Activated naive CD4-positive, alpha-beta T cell treated with anti-CD3 and anti-CD28 coated beads, Interleukin-2, amount 50 U/mL, for 72 hours (primary cell): ENCODE measurements at places on chromosomes 16 and 17.

DNA sequence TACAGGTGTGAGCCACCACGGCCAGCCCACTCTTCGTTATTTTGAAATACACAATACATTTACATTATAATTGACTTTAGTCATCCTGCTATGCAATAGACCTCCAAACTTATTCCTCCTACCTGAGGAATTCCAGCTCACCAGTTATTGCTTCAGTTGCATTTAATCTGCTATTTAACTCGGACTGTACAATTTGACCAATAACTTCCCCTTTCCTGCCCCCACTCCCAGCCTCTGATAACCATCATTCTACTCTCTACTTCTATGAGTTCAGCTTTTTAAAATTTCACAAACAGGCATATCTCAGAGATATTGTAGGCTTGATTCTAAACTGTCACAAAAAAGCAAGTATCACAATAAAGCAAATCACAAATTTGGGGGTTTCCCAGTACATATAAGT is 157.0 kb downstream of the COPRS start:
- DNase-seq, result no peak

GRCh38 chr16:80973991-80974390 is 32.7 kb downstream of the CMC2 start:
- DNase-seq, result no peak

DNA sequence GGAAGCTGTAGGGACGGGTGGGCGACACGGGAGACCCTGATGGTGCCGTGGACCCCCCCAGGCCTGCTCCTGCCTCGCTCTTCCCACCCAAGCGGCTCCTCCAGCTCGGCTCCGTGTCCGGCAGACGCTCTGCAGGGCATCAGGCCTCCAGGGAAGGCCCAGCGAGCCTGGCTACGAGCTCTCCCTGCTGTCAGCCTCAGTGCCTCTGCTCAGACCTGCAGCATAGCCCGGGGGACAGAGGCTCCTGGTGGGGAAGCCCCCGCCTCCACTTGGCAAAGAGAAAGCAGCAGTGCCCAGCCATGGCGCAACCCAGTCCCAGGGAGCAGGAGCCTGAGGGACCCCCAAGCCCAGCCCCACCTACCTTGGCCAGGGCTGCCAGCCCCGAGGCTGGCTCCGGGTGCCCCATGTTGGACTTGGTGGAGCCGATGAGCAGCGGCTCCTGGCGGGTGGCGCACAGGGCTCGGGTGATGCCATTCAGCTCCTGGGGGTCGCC is 5.9 kb downstream of the FASN start:
- no peak for DNase-seq

- no peak for DNase-seq
Observed at GRCh38 chr16:1980030-1980769, 1.1 kb downstream of the NOXO1 start.

- DNase-seq, result no peak
Observed at GRCh38 chr17:42135664-42136653, 13.4 kb downstream of the HSPB9 start.

GRCh38 chr17:81058263-81058871 is 23.4 kb downstream of the BAIAP2 start:
- no peak for DNase-seq

DNA sequence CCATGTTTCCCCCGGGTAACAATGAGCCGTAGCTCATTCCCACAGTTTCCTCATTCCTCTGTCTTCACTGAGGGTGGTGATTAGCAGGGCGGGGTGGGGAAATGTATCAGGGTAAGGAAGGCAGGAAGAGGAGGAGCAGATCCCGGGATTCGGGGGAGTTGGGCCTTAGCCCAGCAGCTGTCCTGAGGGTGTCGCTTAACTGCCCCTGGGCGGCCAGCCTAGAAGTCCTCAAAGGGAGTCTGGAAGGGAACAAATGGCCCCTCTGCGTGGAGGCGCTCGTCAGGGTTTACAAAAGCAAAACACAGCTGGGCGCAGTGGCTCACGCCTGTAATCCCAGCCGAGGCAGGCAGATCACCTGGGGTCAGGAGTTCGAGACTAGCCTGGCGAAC is 14.3 kb downstream of the MLYCD start:
- DNase-seq, result no peak

DNA sequence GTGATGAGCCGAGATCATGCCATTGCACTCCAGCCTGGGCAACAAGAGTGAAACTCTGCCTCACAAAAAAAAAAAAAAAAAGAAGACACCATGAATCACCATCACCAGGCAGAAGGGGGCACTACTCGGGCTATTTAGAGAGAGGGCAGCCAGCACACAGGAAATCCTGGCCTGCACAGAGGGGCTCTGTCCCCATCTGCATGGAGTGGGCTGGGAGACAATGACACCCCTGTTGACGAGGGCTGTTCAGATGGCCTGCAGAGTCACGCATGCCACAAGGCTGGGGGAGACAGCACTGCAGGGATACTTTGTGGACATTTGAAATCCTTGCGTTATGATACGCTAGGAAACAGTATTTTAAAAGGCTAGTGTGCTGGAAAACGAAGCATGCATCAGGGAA is 48.3 kb downstream of the CUEDC1 start:
- DNase-seq, result no peak

GRCh38 chr17:67759355-67760171 is 41.8 kb downstream of the NOL11 start:
- no peak for DNase-seq

DNA sequence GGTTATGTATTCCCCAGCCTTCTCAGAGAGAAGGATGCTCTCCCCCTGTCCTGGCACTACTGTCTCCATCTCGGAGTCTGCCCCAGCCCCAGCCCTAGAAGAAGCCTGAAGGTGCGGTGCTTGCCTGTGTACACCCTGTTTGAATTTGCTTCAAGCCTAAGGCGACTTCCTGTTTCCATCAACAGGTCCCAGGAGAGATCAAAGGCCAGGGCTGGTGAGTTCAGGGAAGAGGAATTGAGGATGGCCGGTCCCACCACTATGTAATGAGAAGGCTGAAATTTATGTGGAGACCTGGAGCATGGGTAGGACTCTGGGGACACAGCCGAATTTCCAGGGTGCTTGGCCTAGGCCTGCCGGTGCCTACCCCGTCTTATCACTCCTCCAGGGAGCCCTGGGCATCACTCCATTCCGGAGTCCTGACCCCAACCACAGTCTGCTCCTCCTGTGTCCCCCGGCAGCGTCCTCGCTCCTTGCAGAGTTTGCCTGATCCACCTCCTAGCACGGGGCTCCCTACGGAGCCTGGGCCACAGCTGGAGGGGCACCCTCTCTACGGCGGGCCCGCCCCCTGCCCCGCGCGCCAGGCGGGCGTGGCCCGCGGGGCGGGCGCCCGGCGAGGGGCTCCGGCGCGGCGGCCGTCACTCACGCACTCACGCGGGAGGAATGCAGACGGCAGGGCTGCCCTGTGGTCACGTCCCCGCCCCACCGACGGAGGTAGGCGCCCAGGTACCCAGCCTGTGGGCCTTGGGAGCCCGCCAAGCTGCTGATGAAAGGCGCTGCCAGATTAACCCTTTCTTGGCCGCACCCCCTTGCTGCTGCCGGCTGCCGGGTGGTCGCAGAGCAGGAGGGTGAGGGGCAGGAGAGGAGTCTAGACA is 53.8 kb upstream of the TAC4 start:
- no peak for DNase-seq

DNA sequence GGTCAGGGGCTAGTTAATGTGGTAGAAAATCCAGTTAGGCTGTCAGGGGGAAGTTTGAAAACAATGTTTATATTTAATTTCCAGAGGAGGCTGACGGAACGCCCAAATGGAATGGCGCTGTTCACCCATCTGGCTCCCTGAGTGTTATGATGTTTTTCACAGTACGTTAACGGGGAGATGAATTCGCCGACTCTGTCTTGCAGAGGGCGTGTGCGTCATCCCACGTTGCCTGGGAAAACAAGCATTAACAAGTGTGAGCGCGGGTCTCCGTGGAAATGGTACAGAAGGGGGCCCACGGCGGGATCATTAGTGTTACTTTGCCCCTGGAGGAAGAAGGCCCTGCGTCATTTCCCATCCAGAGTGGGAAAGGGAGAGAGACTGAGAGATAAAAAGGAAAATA is 29.6 kb downstream of the RGS9 start:
- no peak for DNase-seq

GRCh38 chr17:52026075-52026474 is 132.4 kb downstream of the CA10 start:
- DNase-seq, result no peak

GRCh38 chr17:34167354-34167753 is 87.7 kb upstream of the CCL2 start:
- no peak for DNase-seq

DNA sequence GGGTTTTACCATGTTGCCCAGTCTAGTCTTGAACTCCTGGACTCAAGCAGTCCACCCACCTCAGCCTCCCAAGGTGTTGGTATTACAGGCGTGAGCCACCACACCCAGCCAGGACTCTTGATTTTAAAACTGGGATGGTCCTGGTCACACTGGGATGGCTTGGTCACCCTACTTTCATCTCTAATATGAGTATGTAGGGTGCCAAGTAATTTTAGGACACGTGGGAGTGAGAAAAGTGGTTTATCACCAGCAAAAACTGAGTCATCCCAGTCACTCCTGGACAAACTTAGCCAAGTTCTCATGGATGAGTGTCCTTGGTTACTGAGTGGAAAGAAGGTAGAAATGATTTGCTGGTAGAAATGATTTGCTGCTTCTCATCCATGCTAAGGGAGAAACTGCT is 9.9 kb downstream of the CLEC19A start:
- no peak for DNase-seq

DNA sequence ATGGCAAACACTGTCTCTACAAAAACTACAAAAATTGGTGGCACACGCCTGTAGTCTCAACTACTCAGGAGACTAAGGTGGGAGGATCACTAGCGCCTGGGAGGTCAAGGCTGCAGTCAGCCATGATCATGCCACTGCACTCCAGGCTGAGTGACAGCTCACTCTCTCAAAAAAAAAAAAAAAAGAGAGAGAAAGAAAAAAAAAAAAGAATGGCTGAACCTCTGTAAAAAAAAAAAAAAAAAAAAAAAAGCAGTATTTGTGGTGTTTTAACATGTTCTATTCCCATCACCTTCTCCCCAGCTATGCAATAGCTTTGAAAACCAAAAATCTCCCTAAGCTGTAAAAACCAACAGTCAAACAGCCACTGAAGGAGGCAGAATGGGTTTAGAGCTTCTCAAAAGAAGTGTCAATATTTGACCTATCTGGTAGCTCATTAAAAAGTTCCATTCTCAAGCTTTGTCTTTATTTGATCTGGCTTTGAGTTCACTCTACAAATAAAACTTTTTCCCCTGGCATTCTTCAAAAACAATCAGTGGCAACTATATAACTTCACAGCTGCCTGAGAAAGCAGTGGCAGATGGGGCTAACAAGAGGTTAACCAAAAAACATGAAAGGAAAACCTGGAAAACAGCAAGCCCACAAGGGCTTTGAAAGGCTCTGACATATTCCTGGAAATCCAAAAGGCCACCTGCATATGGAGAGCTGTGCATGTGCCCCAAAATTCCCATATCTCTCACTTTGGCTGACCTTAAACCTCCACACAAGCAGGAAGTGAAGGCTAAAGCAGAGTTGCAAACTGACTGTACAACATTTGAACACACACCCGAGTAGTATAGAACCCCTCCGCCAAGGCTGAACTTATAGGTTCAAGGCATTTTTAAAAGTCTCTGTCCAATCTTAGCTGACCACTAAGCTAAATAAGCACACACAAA is 36.0 kb downstream of the USP32 start:
- no peak for DNase-seq

GRCh38 chr16:55671206-55671973 is 15.6 kb downstream of the SLC6A2 start:
- DNase-seq, result no peak

GRCh38 chr16:3180445-3180878 is 7.5 kb upstream of the OR1F1 start:
- DNase-seq, result no peak

DNA sequence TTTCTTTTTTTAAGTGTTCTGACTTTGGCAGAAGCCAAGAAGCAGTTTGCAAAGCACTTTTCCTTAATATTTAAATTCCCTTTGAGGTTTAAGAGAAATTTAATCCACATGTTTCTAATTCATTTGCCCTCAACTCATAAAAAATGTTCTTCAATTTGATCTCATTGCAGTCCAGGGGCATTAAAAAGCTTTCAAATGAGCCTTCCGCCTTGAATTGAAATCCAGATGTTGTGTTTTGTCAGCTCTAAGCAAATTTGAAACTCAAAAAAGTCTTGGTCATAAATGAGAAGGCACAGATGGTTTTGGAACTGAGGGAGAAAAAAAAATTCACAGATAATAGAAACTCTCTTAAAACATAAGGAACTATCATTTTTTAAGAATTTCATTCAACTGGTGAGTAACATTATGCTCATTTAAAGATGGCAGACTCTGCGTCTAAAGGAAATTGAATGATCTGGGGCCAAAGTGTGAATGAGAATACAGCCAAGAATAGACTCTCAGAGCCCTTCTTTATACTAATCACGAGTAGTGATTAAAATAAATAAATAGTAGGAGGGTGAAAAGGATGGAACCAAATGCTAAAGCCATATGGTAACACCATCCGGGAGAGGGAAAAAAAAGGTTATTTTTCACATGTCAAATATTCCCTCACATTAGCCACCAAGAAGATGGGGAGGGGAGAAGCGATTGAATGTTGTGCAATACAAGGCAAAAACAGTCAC is 1304.7 kb downstream of the CDH8 start:
- DNase-seq, result no peak

- DNase-seq, result no peak
Observed at GRCh38 chr16:68238029-68238345, 2.1 kb upstream of the ESRP2 start.

- no peak for DNase-seq
Observed at GRCh38 chr16:30137897-30138296, 14.9 kb upstream of the MAPK3 start.

- no peak for DNase-seq
Observed at GRCh38 chr17:62989501-62989900, 23.5 kb downstream of the TANC2 start.

- no peak for DNase-seq
Observed at GRCh38 chr17:8300226-8300625, 5.0 kb upstream of the SLC25A35 start.

DNA sequence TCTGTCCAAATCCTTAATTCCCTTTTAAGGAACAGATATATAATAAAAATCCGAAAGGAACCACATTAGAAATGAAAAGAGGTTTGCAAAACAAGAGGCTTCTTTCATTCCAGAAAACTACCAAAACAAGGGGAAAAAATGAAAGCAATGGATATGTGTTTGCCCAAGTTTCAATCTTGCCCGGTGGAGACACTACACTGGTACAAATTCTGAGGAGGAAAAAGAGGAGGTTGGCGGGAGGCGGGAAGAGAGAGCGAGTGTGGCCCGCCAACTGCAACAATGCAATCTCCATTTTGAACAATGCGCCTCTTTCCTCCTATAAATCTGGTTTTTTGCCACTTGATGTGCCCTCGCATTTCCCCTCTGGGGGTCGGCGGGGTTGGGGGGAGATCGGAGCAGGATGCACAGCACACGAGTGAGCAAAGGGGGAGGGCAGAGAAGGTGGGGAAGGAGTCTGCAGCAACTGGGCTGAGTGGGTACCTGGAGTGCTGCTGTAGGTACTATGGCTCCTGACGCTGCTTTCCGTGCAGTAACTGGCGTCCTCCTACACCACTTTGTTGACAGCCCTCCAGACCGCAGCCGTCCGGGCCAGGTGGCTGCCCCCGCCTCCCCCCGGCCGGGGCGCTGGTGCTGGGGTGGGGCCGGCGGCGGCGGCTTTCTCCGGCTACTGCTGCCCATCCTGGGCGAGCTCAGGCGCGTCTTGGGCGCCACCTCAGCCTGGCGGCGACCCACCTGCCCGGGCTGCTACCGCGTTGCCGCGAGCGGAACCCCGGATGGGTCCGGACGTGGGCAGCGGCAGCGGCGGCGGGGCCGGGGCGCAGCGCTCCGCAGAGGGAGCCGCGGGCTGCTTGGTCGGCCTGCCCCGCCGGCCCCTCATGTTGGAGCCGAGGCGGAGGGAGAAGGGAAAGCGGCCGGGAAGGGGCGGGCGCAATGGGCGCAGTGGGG is 93.8 kb upstream of the PLEKHM1 start:
- DNase-seq, result peak; percentile 71

GRCh38 chr16:70778901-70779309 is 22.1 kb downstream of the VAC14 start:
- no peak for DNase-seq
